ENCODE measurements at places on chromosomes 7 and 10.

- no peak for DNase-seq
Observed at GRCh38 chr10:97708976-97709946, 4.3 kb upstream of the MARVELD1 start.

- DNase-seq: no peak
Observed at GRCh38 chr7:47428768-47429472, 153.0 kb downstream of the TNS3 start.

DNA sequence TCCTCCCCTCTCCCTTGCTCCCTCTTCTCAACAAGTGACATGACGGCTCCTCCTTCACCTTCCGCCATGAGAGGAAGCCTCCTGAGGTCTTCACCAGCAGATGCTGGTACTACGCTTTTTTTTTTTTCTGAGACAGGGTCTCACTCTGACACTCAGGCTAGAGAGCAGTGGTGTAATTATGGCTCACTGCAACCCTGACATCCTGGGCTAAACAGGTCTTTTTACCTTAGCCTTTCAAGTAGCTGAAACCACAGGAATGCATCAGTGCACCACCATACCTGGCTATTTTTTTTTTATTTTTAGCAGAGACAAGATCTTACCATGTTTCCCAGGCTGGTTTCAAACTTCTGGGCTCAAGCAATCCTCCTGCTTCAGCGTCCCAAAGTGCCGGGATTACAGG, 43.6 kb downstream of the MDH2 start:
- DNase-seq: no peak

- no peak for DNase-seq
Observed at GRCh38 chr7:45181286-45181960, 23.8 kb downstream of the RAMP3 start.

DNA sequence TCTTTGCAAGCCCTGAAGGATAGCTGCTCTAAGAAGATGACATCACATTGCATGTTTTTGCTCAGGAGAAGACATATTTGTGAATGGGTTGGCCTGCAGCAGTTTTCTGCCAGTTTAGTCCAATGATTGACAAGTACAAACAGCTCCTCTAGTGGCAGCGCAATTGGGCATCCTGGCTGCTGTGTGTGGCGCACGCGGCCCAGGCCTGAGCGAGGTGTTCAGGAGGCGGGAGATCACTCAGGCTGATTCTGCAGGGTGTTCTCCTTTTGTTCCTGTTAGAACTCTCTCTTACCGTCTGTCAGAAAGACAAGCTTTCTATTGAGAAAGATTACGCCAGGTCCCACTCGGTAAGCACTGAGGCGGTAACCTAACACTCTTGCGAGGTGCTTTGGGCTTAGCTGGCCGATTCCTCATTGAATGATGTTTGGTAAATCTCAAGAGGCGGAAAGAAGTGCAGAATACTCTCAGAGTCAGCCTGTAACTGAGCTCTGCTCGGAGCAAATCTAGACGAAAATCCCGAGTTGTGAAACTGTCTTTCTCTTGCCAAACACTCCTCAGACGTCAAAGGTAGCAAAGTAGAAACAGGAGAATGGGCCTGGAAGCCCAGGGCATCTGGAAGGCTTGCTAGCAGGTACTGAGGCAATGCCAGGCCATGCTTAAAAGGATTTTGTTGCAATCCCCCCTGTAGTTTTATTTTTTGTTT, 219.2 kb upstream of the BMPER start:
- DNase-seq: no peak

DNA sequence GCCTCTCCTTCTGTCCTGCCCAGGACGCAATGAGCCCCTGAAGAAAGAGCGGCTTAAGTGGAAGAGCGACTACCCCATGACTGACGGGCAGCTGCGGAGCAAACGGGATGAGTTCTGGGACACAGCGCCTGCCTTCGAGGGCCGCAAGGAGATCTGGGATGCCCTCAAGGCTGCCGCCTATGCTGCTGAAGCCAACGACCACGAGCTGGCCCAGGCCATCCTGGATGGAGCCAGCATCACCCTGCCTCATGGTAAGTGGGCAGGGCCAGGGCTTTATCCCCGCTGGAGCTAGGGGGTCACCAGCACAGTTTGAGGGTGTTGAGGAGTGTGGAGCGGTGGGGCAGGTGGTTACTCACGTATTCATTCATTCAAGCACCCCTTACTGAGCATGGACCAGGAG, 4.7 kb upstream of the ANKRD2 start:
- DNase-seq: no peak

DNA sequence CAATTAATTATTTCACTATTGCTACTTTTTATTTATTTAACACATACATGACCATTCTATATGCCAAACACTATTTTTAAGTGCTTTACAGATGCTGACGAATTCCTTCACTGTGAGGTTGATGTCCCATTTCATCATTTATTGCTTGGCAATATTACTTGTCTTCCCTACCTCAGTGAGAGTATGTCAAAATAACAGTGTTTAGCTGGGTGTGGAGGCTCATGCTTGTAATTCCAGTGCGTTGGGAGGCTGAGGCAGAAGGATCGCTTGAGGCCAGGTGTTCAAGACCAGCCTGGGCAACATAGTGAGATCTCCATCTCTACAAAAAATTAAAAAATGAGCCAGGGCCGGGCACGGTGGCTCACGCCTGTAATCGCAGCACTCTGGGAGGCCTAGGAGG, 19.8 kb upstream of the MRC1 start:
- no peak for DNase-seq

- DNase-seq: no peak
Observed at GRCh38 chr7:145497911-145498525, 618.6 kb upstream of the CNTNAP2 start.

DNA sequence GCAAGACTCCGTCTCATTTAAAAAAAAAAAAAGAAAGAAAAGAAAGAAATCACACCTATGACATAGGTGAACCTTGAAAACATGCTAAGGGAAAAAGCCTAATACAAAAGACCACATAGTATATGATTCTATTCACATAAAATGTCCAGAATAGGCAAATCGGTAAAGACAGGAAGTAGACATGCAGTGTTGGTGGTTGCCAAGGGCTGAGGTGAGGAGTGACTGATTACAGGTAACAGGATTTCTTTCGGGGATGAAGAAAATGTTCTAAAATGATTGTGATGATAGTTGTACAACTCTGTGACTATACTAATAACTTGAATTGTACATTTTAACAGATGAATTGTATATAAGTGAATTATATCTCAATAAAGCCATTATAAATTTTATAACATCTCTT, 3.3 kb downstream of the XPNPEP1 start:
- DNase-seq: no peak

DNA sequence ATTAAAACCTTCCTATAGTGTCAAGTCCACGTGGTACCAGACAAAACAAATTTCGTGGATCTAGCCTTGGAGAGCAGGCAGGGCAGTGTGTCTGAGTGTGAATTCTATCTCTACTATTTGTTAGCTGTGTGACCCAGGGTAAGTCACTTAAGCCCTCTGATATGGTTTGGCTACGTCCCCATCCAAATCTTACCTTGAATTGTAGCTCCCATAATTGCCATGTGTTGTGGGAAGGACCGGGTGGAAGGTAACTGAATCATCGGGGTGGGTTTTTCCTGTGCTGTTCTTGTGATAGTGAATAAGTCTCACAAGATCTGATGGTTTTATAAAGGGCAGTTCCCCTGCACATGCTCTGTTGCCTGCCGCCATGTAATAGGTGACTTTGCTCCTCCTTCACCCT, 2.8 kb upstream of the NPFFR1 start:
- no peak for DNase-seq

DNA sequence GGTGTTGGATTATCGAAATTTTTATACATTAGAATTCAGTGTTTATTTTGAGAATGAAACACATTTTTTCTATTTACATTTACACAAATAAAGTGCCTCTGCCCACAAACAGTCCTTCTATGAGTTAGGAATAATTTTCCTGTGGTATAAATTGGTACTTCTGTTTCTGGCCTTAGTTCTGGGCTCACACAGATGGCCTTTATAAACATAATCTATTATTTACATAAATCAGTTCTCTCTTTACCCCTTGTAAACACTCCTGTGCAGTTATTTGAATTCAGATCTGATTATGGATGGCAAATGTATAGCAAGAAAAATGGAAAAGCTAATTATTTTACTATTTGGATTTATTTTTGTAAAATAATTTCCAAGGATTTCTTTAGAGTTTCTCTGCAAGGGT, 143.2 kb downstream of the PRKG1 start:
- no peak for DNase-seq

DNA sequence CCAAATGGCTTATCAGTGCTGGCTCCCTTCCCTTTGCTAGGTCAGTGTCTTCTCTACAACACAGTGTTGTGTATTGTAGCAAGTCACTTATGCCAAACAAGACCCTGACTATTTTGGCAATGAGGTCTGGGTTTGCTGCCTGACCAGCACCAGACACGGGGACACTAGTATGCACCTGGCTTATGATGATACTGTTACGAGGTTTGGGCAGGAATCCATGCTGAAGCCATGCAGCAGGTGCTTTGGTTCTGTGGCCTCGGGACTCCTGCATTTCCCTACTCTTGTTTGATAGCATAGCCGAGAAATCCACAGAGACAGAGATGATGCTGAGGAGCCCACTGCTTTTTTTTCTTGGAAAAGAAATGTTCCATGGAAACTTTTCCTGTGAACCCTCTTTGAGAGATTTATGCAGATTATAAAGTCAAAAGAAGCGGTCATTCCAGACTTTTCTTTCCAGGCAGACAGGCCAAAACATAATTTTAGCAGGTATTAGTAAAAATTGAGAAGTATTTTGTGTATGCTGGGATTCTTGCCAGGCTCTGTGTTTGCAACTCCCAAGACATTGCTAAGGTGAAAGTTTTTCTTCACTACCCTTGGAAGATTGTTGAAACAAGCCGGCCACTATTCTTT, 291.1 kb downstream of the BBS9 start:
- DNase-seq: no peak

- no peak for DNase-seq
Observed at GRCh38 chr7:70893422-70893821, 238.5 kb upstream of the GALNT17 start.

DNA sequence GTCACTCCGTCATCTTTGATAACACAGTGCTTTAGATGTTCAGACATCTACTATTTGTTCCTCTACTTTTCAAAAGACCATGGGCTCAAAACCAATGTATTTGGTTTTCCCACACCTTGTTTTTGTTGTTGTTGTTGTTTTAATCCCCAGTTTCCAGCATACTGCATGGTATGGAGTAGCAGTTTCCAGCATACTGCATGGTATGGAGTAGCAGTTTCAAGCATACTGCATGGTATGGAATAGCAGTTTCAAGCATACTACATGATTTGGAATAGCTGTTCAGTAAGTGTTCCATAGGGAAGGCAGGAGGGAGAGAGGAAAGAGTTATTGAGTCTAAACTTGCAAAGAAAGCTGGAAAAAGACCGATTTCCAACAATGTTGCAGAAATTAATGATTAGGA, 314.3 kb upstream of the PRKCQ start:
- no peak for DNase-seq

DNA sequence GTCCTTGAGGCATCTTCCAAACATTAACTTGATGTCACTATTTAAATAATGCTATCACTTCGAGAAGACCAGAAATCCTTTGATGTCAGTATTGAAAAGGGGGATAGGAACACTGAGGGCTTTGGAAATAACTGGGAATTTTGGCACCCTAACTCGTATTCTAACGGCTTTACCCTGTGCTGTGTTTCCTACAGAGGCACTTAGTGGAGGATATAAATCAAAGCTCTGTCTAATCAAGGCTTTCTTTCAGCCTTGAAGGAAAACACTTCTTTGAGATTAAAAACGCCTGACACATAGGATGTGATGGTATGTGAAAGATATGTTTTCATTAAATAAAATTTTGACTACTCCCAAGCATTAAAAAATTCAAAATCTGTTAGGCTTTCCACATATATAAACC, 62.3 kb downstream of the CREB5 start:
- DNase-seq: no peak

GRCh38 chr10:43082087-43082486, 5.2 kb downstream of the RET start:
- no peak for DNase-seq

DNA sequence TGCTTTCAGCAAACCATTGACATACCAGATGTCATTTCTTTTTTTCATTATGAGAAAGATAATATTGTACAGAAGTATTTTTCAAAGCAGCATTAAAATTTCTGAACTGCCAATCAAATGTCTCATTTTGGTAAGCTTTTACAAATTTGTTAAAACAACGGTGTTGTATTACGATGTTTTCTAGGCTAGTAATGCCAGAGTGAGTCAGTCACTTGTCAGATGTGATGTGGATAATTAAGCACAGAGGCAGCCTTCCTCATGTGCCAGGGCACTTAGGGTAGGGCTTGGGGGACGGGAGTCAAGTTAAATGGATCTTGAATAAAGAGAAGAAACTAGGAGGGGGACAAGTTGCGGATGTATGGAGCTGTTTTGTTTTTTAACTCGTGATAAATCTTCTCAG, 10.1 kb downstream of the PSTK start:
- DNase-seq: no peak

DNA sequence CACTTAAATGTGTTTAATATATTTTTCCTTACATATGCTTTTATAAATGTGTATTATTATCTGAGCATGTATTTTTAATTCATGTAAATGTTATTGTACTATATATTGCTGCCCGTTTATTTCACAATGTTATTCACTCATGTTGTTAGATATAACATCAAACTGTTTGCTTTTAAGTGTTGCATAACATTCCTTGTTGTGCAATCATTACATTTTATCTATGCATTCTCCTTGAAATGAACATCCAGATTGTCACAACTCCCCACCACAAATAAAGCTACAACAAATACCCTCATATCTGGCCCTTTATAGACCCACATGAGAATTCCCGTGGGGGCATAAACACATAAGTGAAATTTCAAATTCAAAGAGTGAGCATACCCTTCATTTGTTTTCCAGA, 264.2 kb downstream of the HPSE2 start:
- no peak for DNase-seq

GRCh38 chr7:118183428-118183785, 557 bp upstream of the LSM8 start:
- DNase-seq: no peak

- no peak for DNase-seq
Observed at GRCh38 chr7:141227454-141227853, 153.6 kb downstream of the TMEM178B start.

DNA sequence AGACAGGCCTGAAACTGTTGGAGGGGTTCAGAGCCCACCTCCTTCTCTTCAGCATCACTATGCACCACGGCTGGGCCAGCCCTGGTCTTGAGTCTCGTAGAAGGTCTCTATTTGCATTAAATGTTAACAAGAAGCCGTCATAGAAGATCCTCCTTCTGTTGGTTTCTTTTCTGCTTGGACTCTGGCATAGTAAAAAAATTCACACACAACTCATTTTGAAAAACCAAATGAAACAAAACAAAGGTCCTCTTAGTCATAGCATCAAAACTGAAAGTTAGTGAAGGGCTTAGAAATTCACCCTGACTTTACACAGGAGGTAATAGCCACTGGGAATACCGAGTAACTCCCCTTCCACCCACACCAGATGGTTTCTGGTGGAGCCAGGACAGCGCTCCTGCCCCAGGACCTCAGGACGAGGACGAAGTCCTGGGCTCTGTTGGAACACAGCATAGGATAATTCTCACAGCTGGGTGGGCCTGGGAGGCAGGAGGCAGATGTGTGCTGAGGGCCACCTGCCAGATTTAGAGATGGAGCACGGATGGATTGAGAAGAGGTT, 248.4 kb upstream of the KLF6 start:
- no peak for DNase-seq

- no peak for DNase-seq
Observed at GRCh38 chr7:97752215-97752614, 20.3 kb downstream of the TAC1 start.

GRCh38 chr10:122323941-122324675, 50.4 kb upstream of the PLEKHA1 start:
- no peak for DNase-seq
